ENCODE measurements at places on chromosomes 7 and 10.

DNA sequence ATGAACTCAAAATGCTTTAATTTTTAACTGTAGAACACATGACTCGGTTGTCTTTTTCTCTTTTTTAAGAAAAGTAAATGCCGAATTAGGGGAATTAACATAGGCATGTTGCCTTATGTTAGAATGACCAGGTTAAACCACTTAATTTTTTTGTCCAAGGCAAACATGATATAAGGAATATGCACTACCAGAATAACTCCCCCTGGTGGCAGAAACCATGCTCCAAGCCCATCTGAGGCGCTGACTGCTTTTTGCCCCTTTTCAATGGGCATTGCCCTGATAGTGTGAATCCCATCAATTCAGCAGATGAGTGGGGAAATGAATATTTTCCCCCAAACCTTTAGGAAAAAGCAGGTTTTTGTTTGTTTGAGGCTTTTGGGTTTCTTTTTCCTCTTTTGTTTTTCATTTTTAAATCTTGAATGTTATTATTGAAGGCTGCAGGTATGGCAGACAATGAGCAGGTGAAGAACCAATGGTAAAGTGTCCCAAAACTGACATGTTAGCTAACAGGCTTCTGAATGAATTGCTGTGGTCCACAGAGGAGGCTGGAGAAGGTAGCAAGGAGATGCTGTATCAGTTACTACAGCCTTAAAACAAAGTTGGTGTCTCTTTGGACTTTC lies 284.3 kb downstream of the SORCS3 start:
- DNase-seq = no peak

DNA sequence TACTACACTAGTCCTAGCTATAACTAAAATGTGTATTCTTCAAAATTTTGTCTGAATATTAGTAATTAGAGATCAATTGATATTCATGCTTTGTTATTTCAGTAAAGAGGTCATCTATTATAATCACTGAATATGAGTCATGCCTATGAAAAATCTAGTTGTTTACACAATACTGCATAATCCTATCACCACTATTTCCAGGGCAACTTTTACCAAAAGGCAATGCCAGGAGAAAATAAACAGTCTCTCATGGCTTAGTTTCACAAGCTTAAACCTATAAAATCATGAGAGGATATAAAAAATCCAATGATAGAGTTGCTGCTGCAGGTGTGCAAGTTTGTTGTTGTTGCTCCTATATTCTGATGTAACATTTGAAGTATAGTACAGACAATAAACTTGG lies 149.9 kb upstream of the COL1A2 start:
- no peak for DNase-seq

- DNase-seq = no peak
Measured at GRCh38 chr10:79442171-79443040, 3.0 kb downstream of the ZCCHC24 start.

DNA sequence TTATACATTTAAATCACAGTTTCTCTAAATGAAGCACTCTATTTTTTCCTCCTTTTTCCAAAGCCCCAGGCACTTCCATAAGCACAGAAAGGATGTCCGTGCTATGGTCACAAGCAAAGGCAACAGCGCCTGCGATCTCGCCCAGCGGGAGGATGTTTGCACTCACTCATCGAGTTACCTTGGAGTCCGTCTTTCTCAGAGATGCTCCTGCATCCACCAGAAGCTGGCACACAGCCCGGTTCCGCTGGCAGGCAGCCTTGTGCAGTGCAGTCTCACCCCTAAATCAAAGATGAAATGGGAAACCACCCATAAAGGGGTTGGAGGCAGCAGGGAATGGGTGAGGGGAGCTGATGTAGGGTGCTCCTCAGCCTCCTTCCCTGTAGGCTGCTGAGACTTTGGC lies 51.9 kb upstream of the PTN start:
- DNase-seq = no peak

- no peak for DNase-seq
Measured at GRCh38 chr10:101939729-101940128, 96.1 kb upstream of the KCNIP2 start.

GRCh38 chr7:103928581-103928980 lies 60.9 kb downstream of the RELN start:
- no peak for DNase-seq
